ENCODE measurements at places on chromosomes 1 and 21. TPM values are rescaled to one million over a fixed set of nuclear protein-coding genes. Genes with fewer than 3 reads are reported as not detected.
A peak's percentile ranks its signal among the peaks of the same experiment; 100 is the strongest.

DNA sequence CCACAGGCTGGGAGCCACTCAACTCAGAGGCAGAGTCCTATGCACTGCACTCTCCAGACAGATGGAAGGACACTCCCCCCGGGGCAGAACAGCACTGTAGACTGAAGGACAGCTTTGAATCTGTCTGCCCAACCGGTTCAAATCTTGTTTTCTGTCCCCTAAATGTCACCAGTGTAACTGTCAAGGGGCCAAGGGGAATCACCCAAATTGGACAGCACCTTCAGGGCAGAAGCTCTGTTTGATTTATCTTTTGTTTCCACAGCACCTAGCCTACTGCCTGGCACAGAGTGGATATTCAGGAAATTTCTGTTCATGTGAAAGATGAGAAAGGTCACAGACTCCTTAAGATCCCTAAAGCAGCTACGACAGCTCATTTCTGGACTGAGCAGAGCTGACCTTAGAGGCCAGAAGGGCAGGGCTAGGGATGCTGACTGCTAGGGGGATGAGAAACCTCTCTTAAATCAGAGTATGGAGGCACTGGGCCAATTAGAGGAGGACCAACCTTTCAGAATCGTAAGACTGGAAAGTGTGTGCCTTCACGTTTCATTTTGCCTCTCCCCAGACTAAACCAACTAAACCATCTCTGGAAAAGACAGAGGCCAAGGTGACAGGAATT, 41.0 kb downstream of the ITPKB start:
- no peaks in the 10 kb centered on the region for H3K36me3 ChIP-seq
- H3K27me3 ChIP-seq, result no peaks in the 10 kb centered on the region
- H3K4me3 ChIP-seq, result no peak overlapping the region

DNA sequence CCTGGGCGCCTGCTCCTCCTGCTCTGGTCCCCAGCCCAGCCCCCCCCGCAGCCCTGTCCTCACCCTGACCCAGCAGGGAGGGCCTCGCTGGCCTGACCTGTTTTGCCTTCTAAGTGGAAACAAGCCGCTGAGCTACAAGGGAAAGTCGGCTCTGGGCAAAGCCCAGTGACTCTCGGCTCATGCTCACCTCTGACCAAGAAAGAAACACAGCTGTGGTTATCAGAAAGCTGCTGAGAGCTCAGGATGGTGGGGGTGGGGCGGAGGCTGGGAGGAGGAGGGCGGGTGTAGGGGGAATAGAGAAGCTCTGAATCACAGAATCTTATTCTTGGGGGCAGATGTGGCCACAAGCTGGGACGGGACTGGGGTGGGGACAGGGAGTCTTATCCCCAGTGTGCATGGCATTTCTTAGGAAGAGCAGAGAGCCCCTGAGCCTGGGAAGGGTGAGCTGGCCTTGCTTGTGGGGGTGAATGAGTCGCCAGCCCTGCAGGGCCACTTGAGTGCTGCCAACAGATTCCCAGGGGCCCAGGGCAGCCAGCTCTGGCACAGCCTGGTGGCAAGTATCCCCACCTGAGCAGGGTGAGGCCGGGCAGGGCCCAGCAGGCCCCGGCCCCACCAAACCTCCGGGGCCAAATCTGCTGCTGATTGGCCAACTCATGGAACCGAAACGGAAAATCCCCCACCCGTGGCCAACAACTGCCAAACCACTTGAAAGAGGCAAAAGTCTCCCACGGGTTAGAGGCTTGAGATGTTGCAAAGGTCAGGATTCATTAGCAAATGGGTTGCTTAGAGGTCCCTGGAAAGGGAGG, 120.6 kb downstream of the SPSB1 start:
- no peak overlapping the region for H3K27ac ChIP-seq
- peaks cover 7% of the 10 kb centered on the region for H3K4me1 ChIP-seq
- H3K4me3 ChIP-seq, result no peak overlapping the region
- no peaks in the 10 kb centered on the region for H3K27me3 ChIP-seq
- peak; percentile 37 for DNase-seq
- no peaks in the 10 kb centered on the region for H3K36me3 ChIP-seq

- peaks cover 32% of the 10 kb centered on the region for H3K27me3 ChIP-seq
- no peak overlapping the region for H3K4me3 ChIP-seq
- H3K4me1 ChIP-seq, result no peaks in the 10 kb centered on the region
- H3K36me3 ChIP-seq, result no peaks in the 10 kb centered on the region
- no peak overlapping the region for H3K27ac ChIP-seq
These were observed 260.1 kb upstream of the C1orf174 start for GRCh38 chr1:4160181-4160580.

- no peak for DNase-seq
- H3K4me1 ChIP-seq, result no peaks in the 10 kb centered on the region
- no peak overlapping the region for H3K4me3 ChIP-seq
- no peaks in the 10 kb centered on the region for H3K27me3 ChIP-seq
These were observed 136.9 kb upstream of the BMP8A start for GRCh38 chr1:39354572-39354971.

DNA sequence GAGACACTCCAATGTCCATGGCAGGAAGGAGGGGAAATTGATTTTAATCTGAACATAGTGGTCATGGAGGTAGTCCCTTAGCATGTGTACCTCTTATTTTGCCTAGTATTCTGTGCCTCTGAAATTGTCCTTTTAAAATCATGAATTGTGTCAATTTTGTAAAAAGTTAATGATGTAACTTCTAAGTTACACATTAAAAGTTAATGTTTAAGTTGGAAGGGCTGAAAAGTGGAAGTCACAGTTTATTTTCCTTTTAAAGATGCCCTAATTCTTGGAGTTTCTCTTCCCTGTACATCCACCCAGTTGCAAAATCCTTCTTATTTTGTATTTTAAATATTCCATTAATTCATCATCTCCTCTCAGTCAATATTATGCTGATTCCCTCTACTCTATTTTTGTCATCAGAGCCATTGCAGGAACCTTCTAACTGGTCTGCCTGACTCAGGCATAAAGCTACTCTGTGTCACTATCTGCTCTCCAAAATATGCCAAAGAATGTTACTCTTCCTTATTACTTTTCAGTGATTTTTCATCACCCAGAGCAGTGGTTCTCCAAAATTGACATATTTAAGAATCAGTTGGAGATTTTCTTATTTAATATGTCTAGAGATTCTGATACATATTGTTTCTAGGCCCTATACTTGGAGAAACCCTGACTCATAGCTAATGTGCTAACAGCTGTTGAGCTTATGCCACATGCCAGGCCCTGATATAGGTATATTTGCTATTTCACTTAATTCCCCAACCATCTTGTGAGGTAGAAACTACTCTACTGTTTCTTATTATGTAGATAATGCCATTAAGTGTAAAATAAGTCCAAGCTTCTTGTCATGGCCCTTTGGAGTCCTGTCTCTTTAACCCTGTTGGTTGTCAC, 5.1 kb downstream of the HOOK1 start:
- no peak for DNase-seq
- peaks cover 8% of the 10 kb centered on the region for H3K4me1 ChIP-seq
- no peak overlapping the region for H3K27ac ChIP-seq
- H3K36me3 ChIP-seq, result no peaks in the 10 kb centered on the region
- H3K4me3 ChIP-seq, result no peak overlapping the region

GRCh38 chr1:228081578-228082213, 812 bp upstream of the ARF1 start:
- H3K36me3 ChIP-seq, result peaks cover 17% of the 10 kb centered on the region
- peaks cover 17% of the 10 kb centered on the region for H3K4me1 ChIP-seq
- no peaks in the 10 kb centered on the region for H3K27me3 ChIP-seq
- H3K4me3 ChIP-seq, result peak overlapping the region; percentile 80

GRCh38 chr1:245363461-245364200, 208.8 kb downstream of the KIF26B start:
- DNase-seq, result peak; percentile 97
- peaks cover 2% of the 10 kb centered on the region for H3K36me3 ChIP-seq
- H3K4me3 ChIP-seq, result no peak overlapping the region
- H3K27ac ChIP-seq, result peak overlapping the region; percentile 50

DNA sequence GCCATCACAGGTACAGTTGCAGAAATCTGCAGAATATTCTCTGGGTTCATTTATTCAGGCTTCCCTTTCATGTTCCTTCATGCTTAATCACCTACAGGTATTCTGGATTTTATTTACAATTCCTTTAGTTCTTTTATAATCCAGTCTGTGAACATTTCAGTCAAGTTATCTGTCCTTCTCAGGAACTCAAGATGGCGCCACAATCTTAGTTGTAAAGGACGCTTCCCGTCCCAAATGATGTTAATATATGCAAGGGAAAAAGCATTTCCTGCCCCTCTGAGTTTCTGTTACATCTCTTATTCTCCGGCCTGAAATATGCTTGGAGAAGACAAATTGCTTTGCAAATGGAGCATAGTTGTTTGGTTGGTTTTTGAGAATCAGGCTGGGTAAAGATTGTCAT, 19.3 kb downstream of the F3 start:
- no peaks in the 10 kb centered on the region for H3K36me3 ChIP-seq
- H3K4me1 ChIP-seq, result no peaks in the 10 kb centered on the region
- no peak overlapping the region for H3K4me3 ChIP-seq
- no peak overlapping the region for H3K27ac ChIP-seq

GRCh38 chr1:85464497-85465098, 361 bp downstream of the DDAH1 start:
- peak overlapping the region; percentile 90 for H3K4me3 ChIP-seq
- peak overlapping the region; percentile 59 for H3K27ac ChIP-seq
- H3K36me3 ChIP-seq, result no peaks in the 10 kb centered on the region
- H3K4me1 ChIP-seq, result peaks cover 11% of the 10 kb centered on the region
- DNase-seq, result peak; percentile 72
- no peaks in the 10 kb centered on the region for H3K27me3 ChIP-seq

- DNase-seq, result peak; percentile 72
- H3K27me3 ChIP-seq, result no peaks in the 10 kb centered on the region
These were observed 4.9 kb downstream of the MDM4 start for GRCh38 chr1:204520834-204521709.

DNA sequence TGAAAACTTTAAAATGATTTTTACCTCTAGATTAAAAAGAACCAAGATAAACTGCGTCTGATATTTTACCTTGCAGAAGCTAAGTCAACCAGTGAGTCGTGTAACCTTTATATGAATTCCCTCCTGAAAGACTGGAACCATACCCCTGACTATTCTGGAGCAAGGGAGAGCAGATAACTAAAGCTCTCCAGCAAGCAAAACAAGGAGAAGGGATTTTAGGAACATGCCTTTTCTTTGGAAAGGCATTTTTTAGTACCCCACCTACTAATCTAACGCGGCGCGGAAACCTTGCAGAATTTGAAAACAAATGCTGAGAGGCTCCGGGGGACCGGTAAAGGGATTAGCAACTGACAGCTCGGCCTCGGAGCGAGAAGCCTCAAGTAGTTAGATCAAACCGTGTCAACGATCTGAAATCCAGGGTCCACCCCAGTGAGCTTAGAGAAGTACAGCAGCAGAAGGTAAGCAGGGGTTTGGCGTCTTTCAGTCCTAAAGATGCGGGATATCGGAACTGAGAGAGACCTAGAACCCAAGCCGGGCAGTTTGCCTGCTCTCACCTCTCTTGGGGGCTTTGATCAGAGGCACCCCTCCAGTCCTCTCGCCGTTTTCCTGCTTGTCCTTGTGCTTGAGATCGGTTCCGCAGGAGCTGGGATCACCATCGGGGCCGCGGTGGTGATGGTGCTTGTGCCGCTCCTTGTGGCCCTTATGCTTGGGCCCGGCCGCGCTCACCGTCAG, 954 bp downstream of the RSBN1 start:
- no peaks in the 10 kb centered on the region for H3K4me1 ChIP-seq
- H3K27me3 ChIP-seq, result no peaks in the 10 kb centered on the region
- no peaks in the 10 kb centered on the region for H3K36me3 ChIP-seq
- H3K27ac ChIP-seq, result peak overlapping the region; percentile 41
- peak; percentile 35 for DNase-seq

DNA sequence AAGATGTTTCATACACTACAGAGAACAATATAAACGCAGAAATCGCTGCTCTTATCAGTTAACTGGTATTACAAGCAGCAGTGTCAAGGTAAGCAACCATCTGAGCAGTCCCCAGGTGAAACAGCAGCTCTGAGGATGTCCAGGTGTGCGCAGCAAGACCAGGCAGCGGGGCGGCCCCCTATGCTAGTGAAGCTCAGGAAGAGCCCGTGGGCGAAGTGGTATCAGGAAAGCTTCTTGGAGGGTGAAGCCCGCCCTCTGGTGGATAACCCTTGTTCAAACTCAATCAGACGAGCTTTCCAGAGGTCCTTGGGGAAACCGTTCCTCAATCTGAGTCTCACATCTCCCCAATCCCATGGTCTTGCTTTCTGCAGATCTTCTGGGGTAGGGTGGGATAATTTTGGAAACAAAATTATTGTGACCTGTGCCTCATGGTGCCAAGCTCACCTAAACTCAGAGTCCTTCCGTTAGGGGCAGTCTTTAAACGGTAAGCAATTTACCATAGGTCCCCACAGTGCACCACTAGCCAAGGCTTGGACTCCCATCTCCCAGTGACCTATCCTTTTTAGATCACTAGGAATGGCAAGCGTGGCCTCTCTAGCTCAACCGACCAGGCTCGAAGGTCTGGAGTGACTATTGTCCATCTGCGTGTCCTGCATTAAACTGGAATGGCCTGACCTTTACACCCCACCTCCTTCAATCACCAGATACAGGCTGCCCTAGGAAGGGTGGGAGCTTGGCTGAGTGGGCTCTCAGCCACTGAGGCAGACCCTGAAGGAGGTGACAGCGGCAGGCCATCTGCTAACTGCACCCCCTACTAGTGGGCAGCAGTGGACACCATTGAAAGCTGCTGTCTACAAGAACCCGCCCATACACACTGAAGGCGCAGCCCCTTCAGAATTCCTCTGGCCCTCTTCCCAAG, 13.6 kb upstream of the FAM110D start:
- H3K4me1 ChIP-seq, result peaks cover 8% of the 10 kb centered on the region
- no peaks in the 10 kb centered on the region for H3K27me3 ChIP-seq
- H3K36me3 ChIP-seq, result no peaks in the 10 kb centered on the region
- H3K27ac ChIP-seq, result no peak overlapping the region

DNA sequence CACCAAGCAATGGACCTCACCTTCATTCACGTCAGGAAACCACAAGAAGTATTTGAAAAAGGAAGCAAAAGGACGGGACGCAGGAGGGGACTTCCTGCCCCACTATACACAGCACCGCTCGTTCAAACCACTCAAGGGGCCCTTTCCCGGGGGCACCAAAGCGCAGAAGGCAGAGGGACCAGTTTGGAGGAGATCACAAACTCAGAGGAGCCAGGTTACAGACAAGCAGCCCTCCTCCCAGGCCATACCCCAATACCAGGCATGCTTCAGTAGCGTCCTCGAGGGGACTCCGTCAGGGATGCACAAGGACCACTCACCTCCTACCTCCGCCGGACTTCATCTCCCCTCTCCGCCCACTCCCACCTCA, 685 bp downstream of the CRTC2 start:
- no peaks in the 10 kb centered on the region for H3K27me3 ChIP-seq
- H3K36me3 ChIP-seq, result peaks cover 5% of the 10 kb centered on the region
- H3K4me1 ChIP-seq, result peaks cover 2% of the 10 kb centered on the region
- peak overlapping the region; percentile 34 for H3K27ac ChIP-seq
- no peak for DNase-seq

- DNase-seq, result peak; percentile 24
- H3K27ac ChIP-seq, result no peak overlapping the region
- no peaks in the 10 kb centered on the region for H3K4me1 ChIP-seq
- no peaks in the 10 kb centered on the region for H3K27me3 ChIP-seq
- H3K36me3 ChIP-seq, result no peaks in the 10 kb centered on the region
These were observed 1.4 kb downstream of the ACOT7 start for GRCh38 chr1:6391951-6392808.

Gene ACTN2
- total RNA-seq, result 2.0 TPM

Gene DDR2
- total RNA-seq, result 41.1 TPM

Gene TNFRSF1B
- total RNA-seq, result 6.8 TPM

Gene TNFRSF14
- total RNA-seq, result not detected

Gene CD53
- 0.08 TPM for total RNA-seq

All from SJCRH30 (cell line).